ENCODE measurements at places on chromosomes 6 and 20. TPM values are rescaled to one million over a fixed set of nuclear protein-coding genes. Genes with fewer than 3 reads are reported as not detected.

Gene PTK6
- 0.34 TPM for total RNA-seq

Gene CLPSL1
- not detected for total RNA-seq

Gene TMEM63B
- total RNA-seq = 17.9 TPM

Gene WFDC10B
- total RNA-seq = not detected

Gene IL20RA
- total RNA-seq = not detected

Gene SNAP91
- not detected for total RNA-seq

DNA sequence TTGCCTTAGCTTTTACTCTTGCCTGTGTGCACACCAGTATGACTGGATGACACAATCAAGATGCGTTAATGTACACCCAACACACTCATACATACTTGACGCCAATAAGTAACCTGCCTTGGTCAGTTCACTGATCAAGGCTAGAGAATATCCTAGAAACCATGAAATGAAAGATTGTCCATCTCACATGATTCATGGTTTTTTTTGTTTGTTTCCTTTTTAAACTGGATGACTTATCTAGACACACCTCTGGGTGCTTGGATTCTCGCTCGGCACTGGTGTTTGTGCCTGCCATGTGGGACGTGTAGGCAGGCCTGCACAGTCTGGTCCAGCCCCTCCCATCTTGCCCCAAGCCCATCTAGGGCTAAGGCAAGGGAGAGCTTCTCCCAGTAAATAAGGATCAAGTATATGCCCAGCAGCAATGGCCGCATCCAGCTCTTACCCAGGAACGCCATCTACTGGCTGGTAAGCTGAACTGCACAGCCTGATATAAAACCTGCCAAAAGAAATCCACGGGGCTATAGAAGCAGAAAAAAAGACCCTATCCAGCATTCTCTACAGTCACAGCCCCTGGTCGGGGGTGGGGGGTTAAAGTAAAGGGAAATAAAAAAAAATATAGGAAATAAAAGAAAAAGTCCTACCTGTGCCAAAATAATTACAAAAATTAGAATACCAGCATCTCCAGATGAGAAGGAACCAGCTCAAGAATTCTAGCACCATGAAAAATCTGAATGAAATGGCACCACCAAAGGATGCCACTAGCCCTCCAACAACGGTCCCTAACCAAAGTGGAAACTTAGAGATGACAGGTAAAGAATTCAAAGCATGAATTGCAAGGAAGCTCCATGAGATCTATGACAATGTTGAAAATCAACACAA lies 73.3 kb downstream of the OTOR start:
- no peaks in the 10 kb centered on the region for H3K36me3 ChIP-seq
- no peak overlapping the region for H3K27ac ChIP-seq
- peak; percentile 47 for DNase-seq
- no peaks in the 10 kb centered on the region for H3K4me1 ChIP-seq
- H3K27me3 ChIP-seq = peaks cover 12% of the 10 kb centered on the region

DNA sequence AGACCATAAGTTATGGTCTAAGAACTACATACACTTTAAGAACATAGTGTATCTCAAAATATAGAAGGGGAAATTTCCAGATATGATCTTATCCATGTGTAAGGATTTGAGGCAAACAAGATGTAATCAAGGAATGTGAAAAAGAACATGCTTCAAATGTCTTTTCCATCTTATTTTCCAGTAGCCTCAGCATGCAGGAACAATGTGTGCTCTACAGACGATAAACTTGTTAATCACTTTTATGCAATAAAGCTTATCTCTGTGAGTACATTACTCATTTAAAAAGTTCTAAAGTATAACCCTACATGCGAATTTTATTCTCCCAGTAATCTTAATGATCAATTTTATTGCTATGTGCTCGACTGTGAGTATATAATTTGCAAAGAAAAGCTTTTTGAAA lies 185.2 kb downstream of the ALDH8A1 start:
- H3K4me1 ChIP-seq = no peaks in the 10 kb centered on the region
- no peak overlapping the region for H3K27ac ChIP-seq
- no peak overlapping the region for H3K4me3 ChIP-seq
- DNase-seq = no peak
- H3K36me3 ChIP-seq = no peaks in the 10 kb centered on the region

DNA sequence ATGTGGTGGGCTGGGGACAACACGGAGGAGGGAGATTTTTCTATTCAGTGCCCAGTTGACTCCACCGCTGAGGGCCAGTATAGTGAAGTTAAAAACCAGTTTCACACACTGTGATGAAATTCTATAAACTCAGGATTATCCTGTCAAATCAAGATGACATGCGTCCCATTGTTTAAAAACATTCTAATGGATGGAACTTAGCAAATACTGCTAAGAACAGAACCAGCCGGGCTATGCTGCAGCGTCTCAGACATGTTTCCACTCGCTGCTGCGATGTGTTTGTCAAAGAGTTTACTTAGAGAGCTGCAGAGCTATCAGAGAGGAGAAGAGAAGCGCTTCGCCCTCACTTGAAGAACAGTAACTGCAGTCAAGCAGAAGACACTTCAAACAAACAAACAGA lies 212.6 kb upstream of the FOXQ1 start:
- no peaks in the 10 kb centered on the region for H3K36me3 ChIP-seq
- H3K4me3 ChIP-seq = no peak overlapping the region
- no peaks in the 10 kb centered on the region for H3K4me1 ChIP-seq
- no peak for DNase-seq
- peaks cover 13% of the 10 kb centered on the region for H3K27me3 ChIP-seq
- H3K27ac ChIP-seq = no peak overlapping the region

DNA sequence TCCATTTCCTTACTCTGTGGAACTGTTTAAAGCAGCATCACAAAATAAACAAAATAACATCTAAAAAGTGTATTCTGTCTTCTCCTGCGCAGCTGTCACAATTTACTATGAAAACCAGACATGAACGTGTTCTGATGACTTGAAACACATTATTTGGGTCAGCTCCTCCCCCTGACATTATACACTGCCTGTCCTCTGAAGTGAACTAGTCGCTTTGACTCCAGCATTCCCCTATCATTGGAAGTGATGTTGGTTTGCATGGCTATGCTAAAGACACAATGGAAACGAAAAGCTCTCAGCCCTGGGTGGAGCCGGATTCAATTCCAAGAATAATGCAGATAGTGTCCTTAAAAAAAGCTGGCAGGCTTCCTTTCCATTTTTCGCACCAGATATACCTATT lies 125.9 kb downstream of the FYN start:
- no peak overlapping the region for H3K4me3 ChIP-seq
- H3K36me3 ChIP-seq = peaks cover 62% of the 10 kb centered on the region
- peaks cover 84% of the 10 kb centered on the region for H3K4me1 ChIP-seq
- H3K27me3 ChIP-seq = no peaks in the 10 kb centered on the region
- no peak overlapping the region for H3K27ac ChIP-seq

DNA sequence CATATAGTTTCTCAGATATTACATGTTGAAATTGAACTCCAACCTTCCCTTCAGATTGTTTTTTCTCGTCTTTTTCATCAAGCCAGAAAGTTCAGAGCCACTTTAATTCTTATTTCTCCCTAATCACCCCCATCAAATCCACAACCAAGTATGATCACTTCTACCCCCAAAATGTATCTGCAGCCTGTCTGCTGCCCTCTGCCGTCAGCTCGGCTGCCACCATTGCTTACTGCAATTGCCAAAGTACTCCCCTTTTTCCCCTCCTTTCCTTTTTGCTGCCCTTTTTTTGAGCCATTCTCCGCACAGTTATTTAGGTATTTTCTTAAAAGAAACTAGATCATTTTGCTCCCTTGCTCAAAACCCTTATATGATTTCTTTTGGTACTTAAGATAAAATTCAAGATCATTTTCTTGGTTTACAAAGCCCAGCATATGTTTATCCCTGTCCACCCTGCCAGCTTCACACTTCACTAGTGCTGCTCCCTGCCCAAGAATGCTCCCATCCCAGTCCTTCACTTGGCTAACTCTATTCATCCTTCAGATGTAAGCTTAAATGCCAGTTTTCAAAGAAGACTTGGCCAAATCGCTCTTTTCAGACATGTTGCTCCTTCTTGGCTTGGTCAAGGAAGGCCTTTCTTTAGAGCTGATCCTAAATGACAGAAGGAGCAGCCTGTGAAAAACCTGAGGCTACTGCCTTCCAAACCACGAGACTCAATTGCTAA lies 63.7 kb downstream of the SH3BGRL2 start:
- no peaks in the 10 kb centered on the region for H3K27me3 ChIP-seq
- H3K36me3 ChIP-seq = no peaks in the 10 kb centered on the region
- no peak overlapping the region for H3K27ac ChIP-seq
- no peak for DNase-seq
- H3K4me1 ChIP-seq = no peaks in the 10 kb centered on the region
- H3K4me3 ChIP-seq = no peak overlapping the region

GRCh38 chr6:125670568-125670967 lies 78.9 kb upstream of the HEY2 start:
- no peak for DNase-seq
- H3K4me1 ChIP-seq = no peaks in the 10 kb centered on the region
- no peaks in the 10 kb centered on the region for H3K36me3 ChIP-seq
- H3K27ac ChIP-seq = no peak overlapping the region

GRCh38 chr20:5261763-5262162 lies 55.0 kb downstream of the PROKR2 start:
- H3K4me1 ChIP-seq = no peaks in the 10 kb centered on the region
- H3K4me3 ChIP-seq = no peak overlapping the region
- H3K27ac ChIP-seq = no peak overlapping the region
- no peaks in the 10 kb centered on the region for H3K36me3 ChIP-seq
- no peak for DNase-seq

DNA sequence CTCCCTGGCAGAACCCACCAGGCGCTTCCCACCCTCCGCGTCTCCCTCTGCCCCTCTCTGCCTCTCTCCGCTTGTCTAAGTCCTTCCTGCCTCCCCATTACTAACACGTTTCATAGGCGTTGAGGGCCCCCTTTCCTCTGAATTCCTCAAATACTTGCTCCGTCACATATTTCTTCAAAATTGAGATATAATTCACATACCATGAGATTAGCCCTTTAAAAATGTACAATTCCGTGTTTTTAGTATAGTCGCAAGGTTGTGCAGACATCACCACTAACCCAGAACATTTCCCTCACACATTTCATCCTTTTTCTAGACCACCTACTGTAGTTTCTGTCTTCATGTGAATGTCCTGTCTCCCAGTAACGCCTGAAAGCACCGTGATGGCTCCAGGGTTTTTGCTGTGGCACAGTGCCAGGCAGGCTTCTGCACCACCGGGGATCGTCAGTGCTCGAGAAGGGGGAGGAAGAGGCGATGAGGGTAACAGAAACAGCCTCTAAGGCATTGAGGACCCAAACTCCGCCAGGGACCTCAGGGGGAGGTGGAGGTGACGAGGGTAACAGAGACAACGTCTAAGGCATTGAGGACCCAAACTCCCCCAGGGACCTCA lies 141.9 kb upstream of the SNX9 start:
- no peaks in the 10 kb centered on the region for H3K4me1 ChIP-seq
- H3K27ac ChIP-seq = no peak overlapping the region
- H3K36me3 ChIP-seq = no peaks in the 10 kb centered on the region
- no peak overlapping the region for H3K4me3 ChIP-seq
- peaks cover 6% of the 10 kb centered on the region for H3K27me3 ChIP-seq

DNA sequence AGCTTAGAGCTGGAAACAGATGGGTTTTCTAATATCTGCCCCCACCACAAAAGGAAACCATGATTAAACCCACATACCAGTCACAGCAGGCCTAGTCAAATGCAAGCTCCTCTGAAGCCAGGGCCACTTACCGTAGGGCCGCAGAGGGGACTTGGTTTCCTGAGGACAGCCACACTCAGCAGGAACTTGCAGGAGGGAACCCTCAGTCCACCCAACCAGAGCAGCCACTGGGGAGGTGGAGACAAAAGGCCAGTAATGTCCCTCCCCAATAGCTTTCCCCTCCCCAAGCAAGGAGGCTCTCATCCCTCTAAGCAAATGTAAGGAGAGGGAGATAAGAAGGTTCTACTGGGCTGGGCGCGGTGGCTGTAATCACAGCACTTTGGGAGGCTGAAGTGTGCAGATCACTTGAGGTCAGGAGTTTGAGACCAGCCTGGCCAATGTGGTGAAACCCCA lies 384.4 kb upstream of the JARID2 start:
- no peaks in the 10 kb centered on the region for H3K36me3 ChIP-seq
- peak; percentile 46 for DNase-seq
- peaks cover 47% of the 10 kb centered on the region for H3K4me1 ChIP-seq
- no peak overlapping the region for H3K4me3 ChIP-seq
- H3K27ac ChIP-seq = no peak overlapping the region
- H3K27me3 ChIP-seq = no peaks in the 10 kb centered on the region

- H3K4me1 ChIP-seq = no peaks in the 10 kb centered on the region
- H3K4me3 ChIP-seq = no peak overlapping the region
- no peaks in the 10 kb centered on the region for H3K36me3 ChIP-seq
- DNase-seq = no peak
- H3K27me3 ChIP-seq = peaks cover 11% of the 10 kb centered on the region
These were observed 143.8 kb downstream of the MBOAT1 start for GRCh38 chr6:20068421-20068988.

GRCh38 chr20:4685923-4686221 lies 35.8 kb upstream of the PRND start:
- DNase-seq = no peak
- H3K36me3 ChIP-seq = peaks cover 25% of the 10 kb centered on the region
- peak overlapping the region; percentile 88 for H3K4me3 ChIP-seq

- H3K27me3 ChIP-seq = no peaks in the 10 kb centered on the region
- H3K4me1 ChIP-seq = no peaks in the 10 kb centered on the region
- no peaks in the 10 kb centered on the region for H3K36me3 ChIP-seq
These were observed 183.1 kb downstream of the MOXD1 start for GRCh38 chr6:132218059-132218696.

GRCh38 chr6:35483893-35484645 lies 12.8 kb downstream of the TEAD3 start:
- no peak for DNase-seq
- no peaks in the 10 kb centered on the region for H3K27me3 ChIP-seq
- H3K4me1 ChIP-seq = peaks cover 10% of the 10 kb centered on the region

DNA sequence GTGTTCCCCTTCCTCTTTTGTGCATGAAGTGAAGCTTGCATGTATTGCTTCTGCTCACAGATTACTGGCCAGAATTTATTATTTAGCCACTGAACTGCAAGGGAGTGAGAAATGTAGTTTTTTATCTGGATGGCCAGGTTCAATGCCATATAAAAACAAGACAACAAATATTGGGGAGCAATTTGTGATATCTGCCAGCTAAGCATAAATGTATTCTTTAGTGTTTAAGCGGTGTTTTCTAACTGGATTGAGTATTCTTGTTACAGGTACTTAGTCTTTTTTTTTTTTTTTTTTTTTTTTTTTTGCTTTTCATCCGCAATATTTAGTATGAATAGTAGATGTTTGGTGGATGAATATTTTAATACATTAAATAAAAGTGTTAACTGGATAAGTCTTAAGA lies 158.2 kb downstream of the TFAP2B start:
- no peak for DNase-seq
- no peaks in the 10 kb centered on the region for H3K36me3 ChIP-seq
- H3K4me3 ChIP-seq = no peak overlapping the region
- no peaks in the 10 kb centered on the region for H3K4me1 ChIP-seq
- H3K27ac ChIP-seq = no peak overlapping the region

DNA sequence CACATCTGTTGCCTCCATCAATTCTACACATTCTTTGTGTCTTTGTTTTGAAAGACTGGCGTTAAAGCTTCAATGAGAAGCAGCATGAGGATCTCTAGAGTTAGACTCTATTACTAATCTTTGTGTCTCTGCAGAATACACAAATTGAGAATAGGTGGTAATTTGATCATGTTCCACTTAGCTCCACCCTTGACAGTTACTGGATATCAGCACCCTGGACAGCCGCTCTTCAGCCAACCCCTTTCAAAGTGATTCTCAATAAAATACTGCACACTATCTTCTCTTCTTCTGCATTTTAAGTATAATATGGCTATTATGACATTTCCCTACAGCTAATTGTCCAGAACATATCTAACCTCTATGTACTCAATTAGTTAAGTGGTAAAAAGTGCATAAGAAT lies 54.3 kb upstream of the CNR1 start:
- no peaks in the 10 kb centered on the region for H3K36me3 ChIP-seq
- H3K27ac ChIP-seq = no peak overlapping the region
- H3K4me3 ChIP-seq = no peak overlapping the region
- no peaks in the 10 kb centered on the region for H3K4me1 ChIP-seq

Data from activated CD8-positive, alpha-beta T cell treated with anti-CD3 and anti-CD28 coated beads, Interleukin-2, amount 10 ng/mL, durations not matched to agents 7 days and 5 days (primary cell).